ENCODE measurements at places on chromosomes 2 and 18. TPM values are rescaled to one million over a fixed set of nuclear protein-coding genes. Genes with fewer than 3 reads are reported as not detected.

DNA sequence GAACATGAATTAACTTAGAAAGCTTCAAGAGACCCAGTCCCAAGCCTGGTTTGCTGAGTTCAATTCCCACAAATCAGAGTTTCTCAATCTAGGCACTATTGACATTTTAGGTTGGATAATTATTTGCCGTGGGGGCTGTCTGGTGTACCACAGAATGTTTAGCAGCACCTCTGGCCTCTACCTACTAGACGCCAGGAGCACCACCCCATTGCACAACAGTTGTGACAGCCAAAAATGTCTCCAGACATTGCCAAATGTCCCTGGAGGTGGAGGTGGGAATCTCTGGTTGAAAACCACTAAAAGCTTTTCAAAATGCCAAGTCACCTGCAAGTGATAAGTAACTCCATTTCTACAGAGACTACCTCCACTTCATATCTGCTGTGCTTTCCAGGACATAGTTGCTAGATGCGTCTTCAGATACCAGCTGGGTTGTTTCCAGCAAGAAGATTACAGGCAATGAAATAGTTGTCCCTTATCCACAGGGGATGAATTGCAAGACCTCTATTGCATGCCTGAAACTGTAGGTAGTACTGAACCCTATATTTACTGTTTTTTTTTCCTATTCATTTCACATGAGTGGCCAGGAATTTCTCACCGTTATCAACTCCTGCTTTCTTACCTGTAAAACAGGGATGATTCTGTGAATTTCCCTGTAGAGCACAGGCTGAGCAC is 554.3 kb downstream of the ZEB2 start:
- no peak for DNase-seq

NCKAP5 gene
- total RNA-seq, result 5.8 TPM

SULT1C2 gene
- 0.98 TPM for total RNA-seq

GRCh38 chr18:77765468-77765867 is 515.8 kb downstream of the GALR1 start:
- DNase-seq, result no peak

DNA sequence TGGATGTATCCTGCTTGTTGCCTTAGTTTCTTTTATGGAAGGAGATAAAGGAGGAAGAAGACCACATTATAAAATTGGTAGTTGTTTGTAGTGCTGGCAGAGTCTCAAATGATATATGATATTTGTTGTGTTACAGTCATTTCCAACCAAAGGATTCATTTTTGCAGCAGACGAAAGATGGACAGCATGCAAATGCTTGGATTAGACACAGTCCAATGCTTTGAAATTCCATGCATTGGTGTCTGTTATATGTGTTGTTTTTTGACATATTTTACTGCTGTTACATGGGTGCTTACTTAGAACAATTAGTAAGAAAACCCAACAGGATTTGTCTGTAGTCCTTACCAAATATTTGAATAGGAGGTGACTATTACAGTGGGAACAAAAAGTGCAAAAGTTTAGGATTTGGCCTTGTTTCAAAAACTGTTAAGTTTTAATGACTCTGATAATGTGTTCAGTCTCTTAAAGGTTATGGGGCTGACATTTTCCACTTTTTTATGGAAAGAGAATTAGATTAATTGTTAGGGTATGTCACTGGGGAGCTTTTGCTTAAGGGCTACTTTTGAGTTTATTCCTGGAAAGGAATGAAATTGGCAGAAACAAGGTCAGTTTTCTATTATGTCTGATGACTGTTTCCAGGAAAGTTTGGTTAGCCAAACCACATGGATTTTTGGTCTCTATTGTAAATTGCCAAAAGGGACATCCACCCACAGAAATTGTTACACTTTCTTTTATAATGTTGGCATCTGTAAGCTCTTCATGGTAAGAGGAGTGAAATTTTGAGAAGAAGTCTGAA is 229.4 kb upstream of the MMADHC start:
- no peak for DNase-seq

EPAS1 gene
- 155 TPM for total RNA-seq

DNA sequence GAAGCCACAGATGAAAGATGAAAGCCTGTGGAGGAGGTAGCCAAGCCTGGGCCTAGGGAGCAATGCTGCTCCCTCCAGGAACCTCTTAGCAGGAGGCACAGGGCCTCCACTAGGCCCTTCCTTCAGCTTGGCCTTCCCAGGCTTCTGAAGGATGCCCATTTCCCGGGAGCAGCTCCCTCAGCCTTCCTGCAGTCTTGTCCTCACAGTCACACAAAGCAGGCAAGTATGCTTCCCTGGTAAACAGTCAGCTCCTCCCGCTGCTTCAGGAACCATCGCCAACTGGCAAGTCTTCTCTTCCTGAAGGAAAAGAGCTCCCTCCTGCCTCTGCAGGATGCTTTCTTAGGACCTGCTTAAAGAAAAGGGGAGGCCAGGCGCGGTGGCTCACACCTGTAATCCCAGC is 53.2 kb downstream of the SMAD7 start:
- DNase-seq, result no peak

- no peak for DNase-seq
Observed at GRCh38 chr2:74817304-74817675, 16.6 kb upstream of the HK2 start.

GRCh38 chr2:134181219-134181618 is 72.7 kb upstream of the MGAT5 start:
- no peak for DNase-seq

TPRKB gene
- 24.4 TPM for total RNA-seq

- no peak for DNase-seq
Observed at GRCh38 chr2:215613280-215613679, 177.4 kb upstream of the FN1 start.

EMX1 gene
- total RNA-seq, result 2.2 TPM

ZNF385B gene
- total RNA-seq, result 0.61 TPM

DNA sequence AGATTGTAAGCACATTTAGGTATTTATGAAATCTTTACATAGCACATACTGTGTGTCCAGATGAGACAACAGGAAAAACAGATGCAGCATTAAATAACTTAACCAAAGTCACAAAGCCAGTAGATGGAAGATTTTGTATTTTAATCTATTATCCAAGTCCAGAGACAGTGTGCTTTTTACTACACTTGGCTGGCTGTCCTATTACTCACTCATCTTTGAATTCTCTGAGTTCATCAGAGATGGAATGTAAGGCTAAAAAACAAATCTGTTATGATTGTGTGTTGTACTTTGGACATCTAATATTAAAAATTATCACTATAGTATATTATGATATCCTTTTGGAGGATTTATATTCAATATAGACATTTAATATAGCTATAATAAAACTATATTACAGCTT is 1189.4 kb downstream of the DSC3 start:
- DNase-seq, result no peak

BCS1L gene
- 30.2 TPM for total RNA-seq

DNA sequence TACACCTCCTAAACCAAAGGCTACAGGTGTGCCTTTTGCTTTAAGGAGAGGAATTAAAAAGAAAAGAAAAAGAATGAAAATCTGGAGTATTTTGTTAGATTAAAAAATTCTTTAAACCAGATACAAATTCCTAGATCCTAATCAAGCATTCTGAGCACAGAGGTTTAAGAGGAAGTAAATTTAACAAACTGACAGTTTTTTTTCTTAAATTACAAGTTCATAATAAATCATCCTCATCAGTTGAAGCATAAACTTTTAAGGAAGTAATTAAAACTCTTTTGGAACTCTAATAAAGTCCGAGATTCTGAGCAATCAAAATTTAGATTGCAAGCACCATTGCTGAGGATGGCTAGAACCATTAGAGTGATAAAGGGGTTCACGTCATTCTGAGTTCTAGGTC is 75.1 kb downstream of the POLE4 start:
- no peak for DNase-seq

GRCh38 chr2:24163186-24163585 is 11.7 kb upstream of the FAM228A start:
- no peak for DNase-seq
